ENCODE measurements at places on chromosomes 1 and 21.

DNA sequence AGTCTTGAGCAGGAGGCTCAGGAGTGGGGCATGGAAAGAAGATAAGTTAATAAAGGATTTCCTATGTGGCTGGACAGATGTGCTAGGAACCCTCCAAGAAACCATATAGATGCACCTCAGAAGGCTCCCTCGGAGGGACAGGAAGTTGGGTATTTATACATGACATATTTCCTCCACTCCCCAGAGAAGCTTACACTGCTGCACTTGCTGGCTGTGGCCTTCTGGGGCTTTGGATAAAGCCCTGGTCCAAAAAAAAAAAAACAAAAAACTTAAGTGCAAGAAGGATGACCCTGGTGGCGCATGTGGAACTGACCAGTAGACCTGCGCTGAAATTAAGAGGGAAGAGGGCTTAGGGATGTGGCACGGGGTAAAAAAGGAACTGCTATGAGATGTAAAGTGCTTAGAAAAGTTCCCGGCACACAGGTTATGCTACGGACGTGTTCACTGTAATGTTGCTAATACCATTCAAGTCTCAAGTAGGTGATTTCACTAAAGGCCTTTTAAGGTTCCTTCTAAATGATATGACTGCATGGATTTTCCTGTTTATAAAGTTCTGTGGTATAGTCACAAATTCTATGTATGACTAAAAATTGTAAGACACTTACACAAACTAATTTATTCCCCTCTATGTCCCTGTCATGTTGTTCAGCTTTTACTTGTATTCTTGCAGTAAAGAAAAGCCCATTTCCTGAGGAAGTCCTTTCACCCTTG lies 253.6 kb downstream of the HMCN1 start:
- no peak for DNase-seq

DNA sequence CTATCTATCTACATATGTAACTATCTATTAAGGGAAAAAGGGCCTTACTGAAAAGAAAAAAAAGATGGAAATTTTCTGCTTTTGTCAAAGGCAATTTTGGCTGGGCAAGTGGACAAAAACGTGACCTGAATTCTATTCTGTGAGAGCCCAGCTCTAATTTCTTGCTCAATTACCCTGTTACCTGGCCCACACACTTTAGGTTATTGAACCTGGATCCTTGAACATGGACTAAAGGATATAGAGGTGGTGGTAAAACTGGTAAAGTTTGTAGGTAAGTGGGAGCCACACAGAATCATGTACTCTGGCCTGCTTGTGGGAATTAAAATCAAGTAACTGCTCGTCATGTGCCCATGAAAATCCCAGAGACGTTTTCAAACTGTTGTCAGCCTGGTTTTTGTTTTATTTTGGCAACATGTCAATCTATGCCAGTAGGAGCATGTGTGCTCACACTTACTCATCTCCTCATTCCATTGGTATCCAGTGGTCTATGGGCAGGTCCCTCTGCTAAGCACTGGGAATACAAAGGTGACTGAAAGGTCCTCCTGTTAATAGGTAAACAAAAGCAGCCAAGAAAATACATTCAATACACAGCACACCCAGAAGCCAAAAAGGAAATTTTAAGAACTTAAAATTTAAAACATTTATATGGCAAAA lies 113.7 kb upstream of the WARS2 start:
- DNase-seq: no peak

DNA sequence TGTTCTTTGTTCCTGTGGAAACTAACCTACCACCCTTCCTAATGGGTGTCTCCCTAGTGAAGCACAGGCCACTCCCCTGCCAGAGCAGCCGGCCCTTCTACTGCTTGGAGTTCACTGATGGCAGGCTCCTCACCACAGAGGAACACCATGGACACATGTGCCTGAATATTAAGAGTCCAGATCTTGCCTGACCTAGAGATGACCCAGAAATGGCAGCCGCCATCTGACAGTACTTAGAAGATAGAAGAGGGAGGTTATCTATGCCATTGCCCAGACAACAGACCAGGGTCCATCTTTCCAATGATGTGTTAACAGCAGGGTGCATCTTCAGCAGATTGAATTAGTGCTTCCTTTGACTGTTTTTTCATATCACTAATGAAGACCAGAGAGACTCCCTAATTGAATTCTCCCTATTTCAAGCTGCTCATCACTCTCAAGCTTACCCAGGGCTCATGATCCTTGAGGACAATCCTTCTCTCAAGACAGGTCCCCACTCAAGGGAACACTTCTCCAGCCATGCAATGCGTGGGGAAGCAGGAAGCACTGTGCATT lies 59.8 kb downstream of the PLEKHA6 start:
- no peak for DNase-seq

DNA sequence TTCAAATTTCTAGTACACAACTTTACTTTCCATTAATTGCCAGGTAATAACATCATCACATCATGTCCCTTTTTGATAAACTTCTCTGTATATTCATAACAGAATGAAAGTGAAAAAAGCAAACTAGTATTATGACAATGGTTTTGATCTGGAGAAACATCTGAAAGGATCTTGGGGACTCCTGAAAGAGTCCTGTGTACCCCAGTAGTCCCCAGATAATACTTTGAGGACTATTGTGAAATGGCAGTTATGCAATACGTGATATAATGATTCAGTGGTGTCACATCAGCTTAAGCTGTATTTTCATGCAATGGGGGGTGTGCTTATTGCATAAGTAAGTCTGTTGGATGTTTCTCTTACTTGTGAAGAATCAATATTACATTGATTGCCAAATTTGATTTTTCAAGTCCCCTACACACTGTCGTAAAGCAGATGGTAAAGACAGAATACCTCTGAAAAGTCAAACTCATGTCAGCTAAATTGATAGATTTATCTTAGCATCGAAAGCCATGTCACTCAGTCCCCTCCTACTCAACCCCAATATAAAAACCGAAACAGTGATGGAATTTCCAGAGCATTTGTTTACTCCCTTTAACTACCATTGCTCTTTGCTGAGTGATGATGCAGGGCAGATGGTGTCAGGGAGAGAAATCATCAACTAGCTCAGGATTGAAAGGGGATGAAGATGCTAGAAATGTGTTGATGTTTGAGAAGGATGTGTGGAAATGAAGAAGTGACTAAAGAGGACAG lies 146.7 kb upstream of the C1orf105 start:
- DNase-seq: no peak

GRCh38 chr21:43627527-43627926 lies 31.8 kb downstream of the HSF2BP start:
- DNase-seq: no peak

DNA sequence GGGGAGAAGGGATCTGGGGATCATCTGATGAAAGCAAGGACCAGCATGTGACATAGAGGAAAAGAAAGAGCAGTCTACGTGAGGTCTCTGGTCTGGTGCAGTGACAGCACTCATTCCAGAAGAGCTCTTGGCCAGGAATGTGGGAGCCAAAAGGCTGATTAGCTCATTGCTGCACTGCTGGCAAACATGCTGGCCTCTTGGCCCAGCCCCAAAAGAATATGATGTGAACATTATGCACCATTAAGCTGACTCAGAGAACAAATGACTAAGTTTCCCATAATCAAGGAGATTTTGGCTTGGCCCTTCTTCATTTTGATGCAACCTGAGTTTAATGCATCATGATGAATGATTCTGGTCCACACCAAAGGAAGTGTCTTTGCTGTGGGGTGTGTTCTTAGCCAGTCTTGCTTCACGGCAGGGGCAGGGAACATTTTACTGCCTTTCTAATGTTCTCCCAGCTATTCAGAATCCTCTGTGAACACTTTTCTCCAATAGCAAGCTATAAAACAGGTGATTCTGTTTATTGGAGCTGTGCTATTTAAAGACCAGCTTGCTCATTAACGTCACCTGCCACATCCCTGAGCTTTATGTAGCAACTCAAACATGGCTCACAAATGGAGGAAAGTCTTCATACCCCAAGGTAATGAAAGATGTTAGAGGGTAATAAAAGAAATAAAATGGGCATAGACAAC lies 55.1 kb downstream of the PCBP3 start:
- DNase-seq: no peak

GRCh38 chr1:171653796-171654195 lies 1.3 kb upstream of the MYOC start:
- DNase-seq: no peak

GRCh38 chr1:222079566-222079965 lies 337.7 kb upstream of the DUSP10 start:
- DNase-seq: no peak

- DNase-seq: peak; percentile 34
Measured at GRCh38 chr1:168613691-168614231, 37.4 kb downstream of the XCL1 start.

DNA sequence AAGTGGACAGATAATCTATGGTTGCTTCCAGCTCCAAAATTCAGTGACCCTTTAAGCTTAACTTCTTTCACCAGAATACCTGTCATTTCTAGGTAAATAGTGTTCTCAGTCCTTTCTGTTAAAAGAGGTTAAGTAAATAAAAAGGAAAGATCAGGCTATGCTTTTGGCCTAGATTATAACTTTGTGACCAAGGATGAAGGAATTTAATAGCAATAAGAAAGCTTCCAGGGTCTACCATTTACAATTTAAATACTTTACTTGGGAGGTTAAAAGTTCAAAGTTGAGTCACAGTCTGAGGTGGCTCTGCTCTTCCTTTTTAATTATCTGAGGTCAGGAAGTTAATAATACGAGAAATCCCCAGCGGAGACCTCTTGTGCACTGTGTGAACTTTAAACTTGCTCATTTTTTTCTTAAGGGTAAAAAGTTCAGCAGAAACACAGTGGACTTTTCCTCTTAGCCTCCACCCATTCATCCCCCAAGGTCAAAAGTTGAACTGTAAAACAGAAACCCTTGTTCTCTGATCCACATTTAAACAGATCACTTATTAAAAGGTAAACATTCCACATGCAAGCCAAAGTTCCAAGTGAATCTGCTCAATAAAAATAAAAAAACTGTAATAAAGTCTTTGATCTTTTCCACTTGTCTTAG lies 187.1 kb downstream of the NRIP1 start:
- no peak for DNase-seq

GRCh38 chr1:157520386-157520935 lies 31.9 kb downstream of the FCRL5 start:
- no peak for DNase-seq

GRCh38 chr1:203273869-203274602 lies 31.3 kb upstream of the BTG2 start:
- DNase-seq: no peak
